Fibroblast of the conjunctiva (primary cell): ENCODE measurements at places on chromosomes 6 and 20.
A peak's percentile ranks its signal among the peaks of the same experiment; 100 is the strongest.

DNA sequence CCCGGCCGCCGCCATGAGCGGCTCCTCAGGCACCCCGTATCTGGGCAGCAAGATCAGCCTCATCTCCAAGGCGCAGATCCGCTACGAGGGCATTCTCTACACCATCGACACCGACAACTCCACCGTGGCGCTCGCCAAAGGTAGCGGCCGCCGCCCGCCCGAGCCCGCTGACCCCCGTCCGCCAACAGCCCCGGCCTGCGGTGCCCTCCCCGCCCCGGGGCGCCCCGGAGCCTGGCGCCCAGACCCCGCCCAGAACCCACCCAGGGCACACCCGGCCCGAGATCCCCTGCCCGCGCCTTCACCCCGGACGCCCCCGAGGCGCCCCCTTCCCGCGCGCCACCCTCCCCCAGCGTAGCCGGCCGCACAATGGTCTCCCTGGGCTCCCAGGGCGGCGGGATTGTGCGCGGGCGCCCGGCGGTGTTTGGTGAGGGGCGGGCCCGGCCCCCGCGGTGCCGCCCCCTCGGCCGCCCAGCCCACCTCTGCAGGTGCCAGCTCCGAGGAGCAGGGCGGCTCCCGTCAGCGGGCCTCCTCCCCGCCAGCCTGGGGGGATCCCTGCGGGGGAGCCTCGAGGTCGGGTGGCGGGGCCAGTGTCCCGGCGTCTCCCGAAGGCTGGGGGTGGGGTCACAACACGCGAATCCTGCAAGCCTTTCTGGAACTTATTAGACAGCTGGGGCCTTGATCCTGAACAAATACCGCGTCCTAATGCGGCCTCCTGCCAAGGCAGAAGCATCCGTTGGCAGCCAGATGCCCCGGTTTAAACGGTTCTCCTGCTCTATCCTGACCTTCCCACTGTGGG lies 577 bp downstream of the LSM14B start:
- peak; percentile 29 for DNase-seq

GRCh38 chr6:20722455-20722854 lies 188.2 kb downstream of the CDKAL1 start:
- DNase-seq: no peak

DNA sequence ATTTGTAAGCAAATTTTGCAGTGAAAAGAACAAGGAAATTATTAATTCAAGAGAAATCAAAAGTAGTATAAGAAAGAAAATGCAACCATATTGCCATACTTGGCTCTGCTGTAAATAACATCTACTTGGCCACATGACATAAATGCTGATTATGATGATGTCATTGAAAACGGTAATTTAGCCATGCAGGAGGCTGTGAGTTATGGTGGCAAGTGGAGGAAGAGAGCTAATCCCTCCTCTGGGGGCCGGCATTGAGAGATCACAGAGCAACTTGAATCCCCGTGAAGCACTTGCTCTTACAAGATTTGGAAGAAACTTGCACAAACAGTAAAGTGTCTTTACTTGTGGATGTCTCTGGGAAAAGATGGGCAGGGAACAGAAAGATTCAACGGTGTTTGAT lies 456.6 kb downstream of the PREX1 start:
- DNase-seq: no peak

- DNase-seq: no peak
Observed at GRCh38 chr6:37579444-37580067, 79.9 kb upstream of the CCDC167 start.

- DNase-seq: no peak
Observed at GRCh38 chr20:61682114-61682995, 383.3 kb downstream of the TAF4 start.

GRCh38 chr6:123598011-123598410 lies 38.7 kb downstream of the TRDN start:
- DNase-seq: no peak

- DNase-seq: no peak
Observed at GRCh38 chr20:56952258-56953047, 314.0 kb downstream of the BMP7 start.
